ENCODE measurements at places on chromosomes 11 and 22.

- no peak for DNase-seq
Measured at GRCh38 chr11:46247659-46248058, 29.8 kb upstream of the CREB3L1 start.

DNA sequence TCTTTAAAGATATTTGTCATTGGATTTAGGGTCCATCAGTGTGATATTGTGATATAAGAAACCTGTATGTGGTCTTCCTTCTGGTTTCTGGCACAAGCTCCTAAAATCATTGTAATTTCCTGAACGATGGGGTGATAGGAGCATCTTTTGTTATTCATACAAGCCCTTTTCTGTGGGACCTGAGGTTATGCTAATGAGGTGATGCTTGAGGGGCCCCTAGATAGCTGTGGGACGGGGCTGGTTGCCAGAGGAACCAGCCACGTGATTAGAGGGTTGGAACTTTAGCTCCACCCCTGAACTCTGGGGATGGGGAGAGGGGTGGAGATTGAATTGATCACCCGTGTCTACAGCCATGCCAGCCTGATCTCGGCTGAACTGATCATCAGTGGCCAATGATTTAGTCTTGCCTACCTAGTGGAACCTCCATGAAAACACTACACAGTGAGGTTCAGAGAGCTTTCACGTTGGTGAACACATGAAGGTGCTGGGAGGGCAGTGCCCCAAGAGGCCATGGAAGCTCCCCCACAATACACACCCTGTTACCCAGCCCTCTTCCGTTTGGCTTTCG lies 62.8 kb downstream of the BCR start:
- DNase-seq, result peak; percentile 50

DNA sequence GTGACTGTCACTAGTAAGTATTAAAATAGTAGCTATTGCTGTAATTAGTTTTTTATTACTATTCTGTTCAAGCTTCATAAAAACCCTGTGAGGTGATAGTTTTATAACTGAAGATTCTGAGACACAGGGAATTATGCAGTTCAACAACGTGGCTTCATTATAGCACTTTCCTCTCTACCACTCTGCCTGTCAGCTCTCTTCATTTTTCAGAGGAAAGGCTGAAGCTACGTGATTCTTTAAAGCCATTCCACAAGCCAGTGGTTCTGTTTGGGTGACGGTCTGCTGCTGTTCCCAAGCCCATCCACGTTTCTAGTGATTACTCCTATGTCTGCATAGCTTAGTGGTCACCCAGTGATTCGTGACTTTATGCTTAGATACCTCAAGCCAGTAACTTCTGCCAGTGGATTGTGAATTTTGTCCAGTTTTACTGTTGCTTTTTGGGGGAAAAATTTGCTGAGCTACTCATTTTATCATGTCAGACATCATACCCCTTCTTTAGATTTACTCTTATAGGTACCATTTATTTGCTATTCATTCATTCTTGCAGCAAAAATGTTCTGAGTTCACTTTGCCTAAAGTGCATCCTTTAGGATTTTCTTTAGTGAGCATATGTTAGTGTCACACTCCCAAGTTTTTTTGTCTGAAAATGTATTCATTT lies 59.8 kb downstream of the UVRAG start:
- DNase-seq, result no peak

DNA sequence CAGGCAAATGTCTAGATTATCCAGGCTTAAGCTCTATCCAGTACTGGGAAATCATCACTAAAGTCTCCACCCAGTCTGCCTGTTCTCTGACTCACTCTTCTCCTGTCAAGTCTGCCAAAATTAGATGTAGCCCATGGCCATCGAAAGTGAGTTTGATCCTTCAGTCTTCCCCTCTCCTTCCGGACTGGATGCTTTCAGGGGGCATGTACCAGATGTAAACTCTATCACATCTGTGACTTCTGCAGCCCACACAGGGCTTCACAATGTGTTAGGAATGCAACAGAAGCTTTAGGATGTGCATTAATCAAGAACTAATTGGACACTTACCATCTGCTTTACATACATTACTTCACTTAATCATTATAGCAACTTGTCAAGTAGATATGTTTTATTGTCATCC lies 12.3 kb downstream of the ME3 start:
- DNase-seq, result no peak

- DNase-seq, result no peak
Measured at GRCh38 chr11:109731451-109731850, 309.5 kb downstream of the C11orf87 start.

GRCh38 chr11:67303835-67304411 lies 593 bp downstream of the SSH3 start:
- no peak for DNase-seq

DNA sequence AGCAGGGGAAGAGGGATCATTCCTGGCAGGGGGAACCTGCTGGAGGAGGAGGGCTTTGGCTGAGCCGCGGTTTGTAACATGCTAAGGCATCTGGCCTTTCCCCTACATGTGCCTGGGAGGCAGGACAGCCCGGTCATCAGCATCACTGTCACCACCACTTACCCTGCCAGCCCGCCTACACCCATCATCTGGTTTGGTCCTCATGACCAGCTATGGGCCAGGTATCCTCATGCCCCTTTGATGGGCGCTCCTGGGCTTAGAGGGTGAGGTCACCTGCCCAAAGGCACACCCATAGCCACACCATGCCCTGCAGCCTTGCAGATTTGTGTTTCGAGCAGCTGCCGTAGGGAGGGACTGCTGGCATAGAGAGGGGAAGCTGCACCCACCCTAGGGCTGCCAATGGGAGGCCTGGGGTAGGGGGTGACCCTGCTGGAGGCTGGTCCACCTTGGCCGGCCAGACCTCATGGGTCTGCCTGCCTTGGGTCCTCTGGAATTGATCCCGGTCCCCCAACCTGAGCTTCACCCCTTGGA lies 2.6 kb downstream of the MRGPRF start:
- no peak for DNase-seq

DNA sequence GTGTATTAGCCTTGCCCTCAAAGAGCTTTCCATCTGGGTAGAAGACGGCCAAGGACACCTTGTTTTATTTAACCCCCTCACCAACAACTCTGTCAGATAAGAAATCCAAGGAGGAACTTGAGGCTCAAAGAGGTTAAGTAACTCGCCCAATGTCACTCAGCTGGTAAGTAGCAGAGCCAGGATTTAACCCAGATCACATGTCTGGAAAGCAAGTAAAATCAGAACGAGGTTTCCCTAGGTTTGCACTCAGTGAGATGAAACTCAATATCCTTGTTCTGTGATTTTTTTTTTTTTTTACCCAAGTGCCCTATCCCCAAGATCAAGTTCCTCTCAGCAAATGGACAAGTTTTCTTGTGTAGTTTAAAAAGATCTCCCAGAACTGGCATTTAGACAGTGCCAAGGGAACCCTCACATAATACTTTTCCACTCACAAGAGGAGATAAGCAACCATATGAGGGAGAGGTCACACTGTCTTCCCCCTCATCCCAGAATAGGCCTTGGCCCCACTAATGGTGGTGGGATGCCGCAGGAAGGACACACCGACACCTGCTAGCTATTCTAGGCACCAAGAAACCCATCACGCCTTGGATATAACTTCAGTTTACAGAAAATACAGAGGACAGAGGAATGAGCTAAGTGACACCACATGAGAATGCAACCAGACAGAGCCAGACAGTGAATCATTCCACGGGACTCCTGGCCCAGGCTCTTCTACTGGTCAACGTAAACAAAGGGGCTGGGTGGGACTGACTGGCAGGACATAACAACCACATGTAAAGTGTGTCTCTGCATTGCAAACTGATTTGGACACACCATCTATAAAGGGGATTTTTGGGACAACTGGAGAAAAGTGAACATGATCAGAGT lies 8.6 kb upstream of the ARAP1 start:
- no peak for DNase-seq

- no peak for DNase-seq
Measured at GRCh38 chr11:45839204-45839603, 8.1 kb upstream of the CRY2 start.

DNA sequence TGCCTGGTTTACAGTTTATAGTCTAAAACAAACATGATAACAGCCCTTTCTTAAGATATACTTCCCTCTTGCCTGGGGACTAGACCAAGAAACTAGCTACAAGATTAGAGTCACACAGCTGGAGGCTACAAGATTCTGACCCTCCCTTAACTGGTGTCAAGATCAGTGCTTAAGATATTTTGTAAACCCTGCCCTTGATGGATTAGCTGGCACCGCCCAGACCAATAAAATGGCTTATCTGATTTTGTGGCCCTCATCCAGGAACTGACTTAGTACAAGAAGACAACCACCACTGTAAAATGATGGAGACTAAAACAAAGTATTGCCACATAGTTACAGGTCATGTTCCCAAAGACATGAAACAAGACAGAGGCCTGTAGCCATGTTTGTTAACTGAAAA lies 53.4 kb downstream of the FAM181B start:
- DNase-seq, result no peak

GRCh38 chr11:82724026-82724425 lies 9.6 kb downstream of the FAM181B start:
- no peak for DNase-seq

- peak; percentile 10 for DNase-seq
Measured at GRCh38 chr11:101860696-101861427, 53.9 kb upstream of the CEP126 start.

DNA sequence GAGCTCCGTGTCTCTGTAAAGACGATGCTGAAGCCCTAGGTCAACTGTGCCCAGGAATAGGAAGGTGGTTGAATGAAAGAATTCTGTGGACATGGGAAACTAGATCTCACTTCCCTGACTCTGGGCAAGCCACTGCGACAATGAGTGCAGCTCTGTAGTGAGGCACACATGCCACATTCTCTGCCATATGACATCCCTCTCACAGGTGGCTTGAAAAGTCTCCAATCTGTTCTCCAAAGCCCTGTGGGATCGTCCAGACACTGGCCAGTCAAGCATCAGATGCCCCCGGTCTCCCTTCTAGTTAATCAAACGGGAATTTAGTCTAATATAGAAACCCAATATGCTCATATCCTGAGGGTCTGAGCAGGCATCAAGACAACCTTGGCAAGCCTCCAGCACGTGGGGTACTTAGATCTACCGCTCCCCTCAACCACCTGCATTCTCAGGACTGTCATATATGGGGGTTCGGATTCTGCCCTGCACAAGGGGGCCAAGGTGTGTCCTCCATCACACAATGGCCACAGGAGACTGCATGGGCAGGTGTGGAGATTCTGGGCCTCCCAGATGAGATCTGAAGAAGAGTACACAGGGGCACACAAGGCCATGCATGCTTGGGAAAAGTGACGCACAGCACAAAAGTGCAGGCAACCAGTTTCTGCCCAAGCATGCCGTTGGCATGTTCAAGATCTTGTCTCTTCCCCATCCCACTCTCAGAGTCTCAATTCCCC lies 11.9 kb downstream of the DKK3 start:
- no peak for DNase-seq

DNA sequence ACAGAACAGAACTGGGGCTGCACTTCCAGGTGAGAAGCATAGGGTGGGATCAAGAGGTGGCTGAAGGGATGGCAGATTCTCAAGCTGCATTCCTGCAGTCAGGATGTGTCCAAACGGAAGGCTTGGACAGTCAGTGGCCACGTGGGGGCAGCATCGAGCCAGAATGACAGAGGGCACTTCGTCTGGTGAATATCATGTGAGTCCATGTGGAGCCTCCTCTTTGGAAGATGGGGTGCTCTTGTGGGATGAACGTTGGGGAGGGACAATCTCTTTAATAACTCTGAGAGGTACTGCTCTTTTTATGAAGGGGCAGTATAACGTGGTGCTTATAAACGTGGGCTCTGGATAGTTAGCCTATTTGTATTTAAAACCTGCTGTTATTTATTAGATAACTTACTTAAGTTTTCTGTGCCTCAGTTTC lies 154.9 kb upstream of the NAV2 start:
- peak; percentile 40 for DNase-seq

DNA sequence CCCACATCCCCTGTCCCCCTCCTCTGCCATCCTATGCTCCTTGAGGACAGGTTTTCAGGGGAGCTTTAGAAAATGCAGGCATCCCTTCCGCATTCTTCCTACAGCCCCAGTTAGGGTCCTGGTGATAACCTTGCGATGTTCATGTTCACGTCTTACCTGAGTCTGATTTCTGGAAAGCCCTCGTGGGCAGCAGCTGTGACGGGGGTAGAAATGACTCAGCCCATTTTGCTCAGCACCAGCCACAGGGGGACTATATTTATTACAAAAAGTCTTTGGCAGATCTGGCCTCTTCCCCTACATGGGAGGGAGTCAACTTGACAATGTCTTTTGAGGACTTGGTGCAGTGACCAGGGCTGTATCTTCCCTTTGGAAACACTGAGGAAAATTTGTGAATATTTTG lies 12.3 kb downstream of the PKNOX2 start:
- DNase-seq, result peak; percentile 1

All from stimulated activated naive B cell treated with anti-CD40 and anti-IgM and Interleukin-4, amounts not matched to agents 10 μg/mL and 1 μg/mL and 100 μg/mL, for 72 hours (primary cell).